ENCODE measurements at places on chromosomes 3 and 15.

DNA sequence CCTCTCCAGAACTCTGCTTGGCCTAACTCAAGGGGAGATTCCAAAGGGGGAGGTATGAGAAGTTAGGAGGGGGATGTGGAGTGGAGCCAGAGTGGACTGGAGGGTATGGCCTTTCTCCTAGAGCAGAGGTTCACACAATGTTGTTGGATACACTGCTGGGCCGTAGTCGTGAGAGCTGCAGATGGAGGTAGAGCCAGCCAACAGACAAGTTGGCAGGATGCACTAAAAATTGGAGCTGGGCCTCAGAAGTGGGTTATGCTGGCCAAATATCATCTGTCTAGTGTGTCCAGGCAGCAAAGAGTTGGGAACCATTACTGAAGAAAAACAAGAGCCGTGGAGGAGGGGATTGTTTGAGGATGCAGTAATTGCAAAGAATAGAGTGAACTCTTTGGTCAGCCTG lies 27.7 kb upstream of the LRRFIP2 start:
- no peak for DNase-seq

DNA sequence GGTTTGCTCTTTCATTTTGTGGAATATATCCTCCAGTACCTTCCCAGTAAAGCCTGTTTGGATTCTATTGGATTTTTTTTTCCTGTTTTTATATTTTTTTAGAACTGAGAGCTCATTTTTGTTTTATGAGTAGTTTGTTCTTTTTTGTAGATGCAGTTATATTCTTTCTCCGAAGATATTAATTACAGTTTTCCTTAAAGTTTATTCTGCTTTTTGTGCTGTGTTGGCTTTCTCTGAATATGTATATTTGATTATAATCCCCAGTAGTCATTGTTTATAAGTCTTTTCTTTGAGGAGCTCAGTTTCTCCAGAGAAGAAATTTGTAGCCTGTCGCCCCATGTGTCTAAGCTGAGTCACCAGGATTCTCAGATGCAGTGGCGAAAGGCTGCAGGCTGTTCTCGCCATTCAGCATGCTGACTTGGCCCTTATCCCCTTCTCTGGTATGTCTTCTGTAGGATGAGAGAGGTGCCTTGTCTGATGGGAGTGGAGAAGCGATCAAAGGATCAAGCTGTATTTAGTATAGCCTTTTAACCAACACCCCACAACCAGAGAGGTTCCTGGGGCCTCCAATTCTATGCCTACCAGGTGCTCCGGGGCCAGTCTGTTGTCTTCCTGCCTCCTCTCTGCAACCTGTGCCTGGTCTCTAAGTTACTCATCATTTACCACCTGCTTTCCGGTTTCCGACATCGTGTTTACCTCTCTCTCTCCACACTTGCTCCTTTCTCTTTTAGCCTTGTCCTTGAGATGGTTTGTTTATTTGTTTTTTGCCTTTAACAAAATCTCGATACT lies 31.7 kb upstream of the MFSD1 start:
- no peak for DNase-seq

DNA sequence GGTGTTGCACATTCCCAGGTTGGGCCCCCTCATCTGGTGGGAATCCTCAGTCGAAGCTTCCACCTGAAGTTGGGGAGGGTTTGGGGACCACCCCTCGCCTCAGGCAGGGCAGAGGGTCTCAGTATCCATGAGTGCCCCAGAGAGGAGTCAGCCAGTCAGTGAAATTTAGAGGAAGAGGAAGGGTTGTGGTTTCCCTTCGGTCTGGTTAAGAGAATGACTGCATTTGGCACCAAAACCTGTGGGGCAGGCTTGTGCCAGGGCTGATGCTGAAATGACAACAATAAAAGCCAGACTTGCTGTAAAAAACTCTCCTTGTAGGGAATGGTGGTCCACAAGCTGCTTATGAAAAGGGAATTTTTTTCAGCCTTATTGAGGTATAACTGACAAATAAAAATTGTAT lies 22.6 kb downstream of the LMCD1 start:
- DNase-seq = no peak

GRCh38 chr3:31793821-31794220 lies 187.2 kb downstream of the OSBPL10 start:
- DNase-seq = no peak

GRCh38 chr3:183328164-183328563 lies 75.1 kb downstream of the B3GNT5 start:
- no peak for DNase-seq

DNA sequence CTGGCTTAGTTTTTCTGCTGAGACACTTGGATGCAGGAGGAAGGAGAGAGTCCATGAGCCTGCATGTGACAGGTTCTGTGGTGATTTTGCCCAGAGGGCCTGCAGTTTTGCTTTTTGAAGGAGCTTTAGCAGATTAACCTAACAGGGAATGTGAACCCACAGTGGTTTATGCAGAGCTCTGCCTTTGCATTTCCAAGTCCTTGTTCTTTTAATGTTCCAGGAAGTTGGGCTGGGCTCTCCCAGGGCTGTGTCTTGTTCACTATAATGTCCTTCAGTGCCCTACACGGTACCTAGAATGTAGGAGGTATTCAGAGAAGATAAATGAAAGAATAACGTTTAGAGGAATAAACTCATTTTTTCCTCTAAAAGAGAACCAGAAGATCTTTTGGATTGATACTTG lies 50.3 kb downstream of the PCCB start:
- DNase-seq = no peak

DNA sequence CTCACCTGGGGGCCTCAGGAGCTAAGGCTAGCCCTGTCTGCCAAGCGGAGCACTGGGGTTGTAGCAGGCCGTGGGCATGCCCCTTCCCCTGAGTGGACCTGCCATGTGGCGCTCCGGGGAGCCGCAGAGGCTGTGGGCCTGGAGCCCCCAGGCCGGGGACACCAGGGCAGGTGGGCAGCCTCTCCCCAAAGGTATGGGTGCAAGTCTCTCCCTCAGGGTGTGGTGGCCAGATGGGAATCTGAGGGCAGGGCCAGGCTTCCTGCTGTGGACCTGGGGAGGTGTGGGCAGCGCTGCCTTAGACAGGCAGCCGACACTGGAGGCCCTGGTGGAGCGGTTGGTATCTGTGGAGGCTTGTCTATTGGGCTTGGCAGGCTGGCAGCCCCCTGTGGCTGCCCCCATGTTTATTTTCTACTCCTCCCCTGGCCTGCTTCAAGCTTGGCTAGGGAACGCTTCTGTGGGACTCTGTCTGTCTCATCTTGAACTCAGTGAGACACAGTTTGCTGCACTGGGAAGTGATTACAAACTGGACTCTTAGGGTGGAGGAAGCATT lies 5.9 kb downstream of the ACVR2B start:
- DNase-seq = no peak

- no peak for DNase-seq
Measured at GRCh38 chr3:71854096-71854495, 69.1 kb upstream of the PROK2 start.

- DNase-seq = no peak
Measured at GRCh38 chr3:124053871-124054270, 61.9 kb upstream of the ROPN1 start.

GRCh38 chr3:161081633-161082032 lies 23.5 kb downstream of the B3GALNT1 start:
- no peak for DNase-seq

DNA sequence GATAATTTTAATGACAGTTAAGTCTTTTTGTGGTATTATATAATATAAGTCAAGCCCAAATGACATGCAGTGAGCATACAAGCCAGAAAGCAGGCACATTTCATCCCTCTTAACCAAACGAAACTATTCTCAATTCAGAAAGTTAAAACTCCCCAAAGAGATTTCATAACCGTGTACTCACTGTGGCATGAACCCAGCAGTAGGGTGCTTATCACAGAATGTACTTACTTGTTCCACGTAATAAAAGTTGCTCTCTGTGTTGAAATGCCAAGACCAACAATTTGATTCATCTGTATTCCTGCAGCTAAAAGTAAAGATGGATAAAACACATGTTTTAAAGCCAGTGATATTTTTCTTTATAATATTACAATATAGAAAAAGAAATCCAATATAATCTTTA lies 12.1 kb downstream of the GK5 start:
- no peak for DNase-seq

DNA sequence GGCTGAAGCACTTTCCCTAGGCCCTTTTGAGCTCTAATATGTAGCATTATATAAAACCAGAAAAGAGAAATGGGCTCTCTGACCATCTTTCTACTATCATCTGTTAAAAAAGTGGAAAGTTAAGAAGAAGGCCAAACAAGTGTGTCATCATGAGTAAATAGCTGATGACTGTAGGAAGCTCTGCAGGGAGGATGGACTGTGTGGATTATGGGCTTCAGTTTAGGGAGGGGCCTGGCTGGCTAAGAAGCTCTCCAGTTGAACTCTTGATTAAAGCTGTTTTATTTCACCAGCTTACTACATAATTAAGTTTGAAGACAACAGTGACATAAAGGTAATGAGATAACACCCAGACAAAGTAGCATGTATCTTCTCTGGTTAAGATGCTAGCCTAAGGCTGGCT lies 30.6 kb downstream of the INTS14 start:
- no peak for DNase-seq

DNA sequence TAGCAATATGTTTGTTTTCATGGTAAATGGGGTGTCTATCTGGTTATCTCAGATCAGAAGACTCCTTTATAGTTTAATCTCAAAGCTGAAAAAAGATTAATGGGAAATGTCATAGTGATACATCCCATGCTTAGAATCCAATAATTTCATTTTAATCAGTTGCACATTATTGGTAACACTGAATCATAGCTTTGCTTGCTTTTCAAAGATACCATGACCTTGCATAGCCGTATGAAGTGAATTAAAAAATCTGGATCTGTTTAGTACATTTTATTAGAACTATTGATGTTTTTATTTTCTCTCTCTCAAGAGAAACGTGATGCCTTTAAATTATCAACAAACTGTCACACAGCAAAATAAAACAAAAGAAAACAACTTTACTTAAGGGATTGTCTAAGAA lies 506.7 kb upstream of the SGO1 start:
- DNase-seq = no peak

DNA sequence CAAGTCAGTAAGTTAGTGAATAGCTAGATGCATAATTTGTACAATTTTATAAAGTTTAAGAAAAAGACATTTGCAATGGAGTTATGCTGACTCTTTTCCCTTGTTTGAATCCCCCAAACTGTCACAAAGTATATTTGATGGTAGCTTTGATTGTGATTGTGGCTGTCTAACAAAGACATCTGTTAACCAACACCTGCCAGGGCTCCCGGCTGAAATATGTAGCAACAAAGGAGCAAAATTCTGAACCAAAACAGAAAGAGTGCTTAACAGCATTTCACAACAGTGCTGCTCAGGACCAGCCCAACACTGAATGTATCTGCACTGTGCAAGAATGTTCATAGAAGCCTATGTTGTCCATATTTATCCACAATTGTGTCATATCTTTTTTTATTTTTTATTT lies 39.4 kb downstream of the LEO1 start:
- DNase-seq = no peak

- peak; percentile 69 for DNase-seq
Measured at GRCh38 chr3:39189959-39190269, 2.5 kb downstream of the XIRP1 start.

DNA sequence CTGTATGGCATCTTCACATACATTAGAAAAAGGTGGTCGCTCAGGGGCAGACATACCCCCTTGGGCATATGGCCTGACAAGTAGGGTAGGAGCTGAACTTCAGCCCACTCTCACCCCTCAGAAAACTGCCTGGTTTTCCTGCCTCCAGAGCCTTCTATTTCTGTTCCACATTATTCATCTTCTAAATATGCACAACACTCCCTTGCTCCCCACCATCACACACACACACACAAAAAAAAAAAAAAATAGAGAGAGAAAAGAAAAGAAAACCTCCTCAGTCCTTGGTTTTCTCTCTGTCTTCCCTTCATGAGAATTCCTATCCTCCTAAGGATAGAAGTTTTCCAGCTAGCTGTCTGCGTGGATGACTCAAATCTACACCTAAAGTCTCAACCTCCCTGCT lies 5.6 kb upstream of the ROPN1 start:
- DNase-seq = no peak

DNA sequence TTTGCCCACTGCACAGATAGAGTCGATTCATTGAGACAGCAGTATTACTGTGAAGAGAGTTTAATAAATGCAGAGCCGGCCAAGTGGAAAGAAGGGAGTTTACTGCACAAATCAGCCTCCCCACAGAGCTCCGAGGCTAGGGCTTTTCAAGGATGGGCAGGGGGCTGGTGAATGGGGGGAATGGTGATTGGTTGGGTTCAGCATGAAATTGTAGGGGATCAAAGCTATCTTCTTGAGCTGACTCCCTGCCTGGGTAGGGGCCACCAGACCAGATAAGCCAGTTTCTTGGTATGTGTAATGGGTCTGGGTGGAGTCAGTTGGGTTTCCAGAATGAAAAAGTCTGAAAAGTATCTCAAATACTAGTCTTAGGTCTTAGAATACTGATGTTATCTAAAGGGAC lies 66.6 kb downstream of the SYNPR start:
- DNase-seq = no peak

DNA sequence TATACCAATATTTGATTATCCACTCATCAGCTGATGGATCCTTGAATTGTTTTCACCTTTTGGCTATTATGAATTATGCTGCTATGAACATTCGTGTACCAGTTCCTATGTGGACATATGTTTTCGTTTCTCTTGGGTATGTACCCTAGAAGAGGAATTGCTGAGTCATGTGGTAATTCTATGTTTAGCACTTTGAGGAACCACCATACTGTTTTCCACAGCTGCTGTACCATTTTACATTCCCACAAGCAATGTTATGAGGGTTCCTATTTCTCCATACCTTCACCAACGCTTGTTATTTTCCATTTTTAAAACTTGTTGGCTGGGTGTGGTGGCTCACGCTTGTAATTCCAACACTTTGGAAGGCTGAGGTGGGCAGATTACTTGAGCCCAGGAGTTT lies 62.9 kb downstream of the RPLP1 start:
- no peak for DNase-seq

DNA sequence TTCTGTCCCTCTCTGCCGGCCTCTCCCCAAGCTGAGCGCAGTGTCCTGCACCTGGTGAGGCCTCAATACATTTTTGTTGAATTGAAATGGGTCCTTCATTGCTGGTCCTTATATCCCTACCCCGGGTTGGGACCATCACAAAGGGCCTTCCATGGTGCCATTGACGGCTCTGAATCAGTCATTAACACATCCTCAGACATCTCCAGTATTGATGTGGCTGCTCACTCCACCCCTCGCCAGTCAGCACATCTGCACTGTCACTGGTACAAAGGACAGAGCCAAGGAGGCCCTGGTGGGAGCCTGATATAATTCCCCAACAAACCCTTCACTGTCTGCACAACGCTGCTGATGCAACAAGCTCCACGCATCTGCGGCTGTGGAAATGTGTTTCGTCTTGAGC lies 191.6 kb upstream of the TOPAZ1 start:
- no peak for DNase-seq

DNA sequence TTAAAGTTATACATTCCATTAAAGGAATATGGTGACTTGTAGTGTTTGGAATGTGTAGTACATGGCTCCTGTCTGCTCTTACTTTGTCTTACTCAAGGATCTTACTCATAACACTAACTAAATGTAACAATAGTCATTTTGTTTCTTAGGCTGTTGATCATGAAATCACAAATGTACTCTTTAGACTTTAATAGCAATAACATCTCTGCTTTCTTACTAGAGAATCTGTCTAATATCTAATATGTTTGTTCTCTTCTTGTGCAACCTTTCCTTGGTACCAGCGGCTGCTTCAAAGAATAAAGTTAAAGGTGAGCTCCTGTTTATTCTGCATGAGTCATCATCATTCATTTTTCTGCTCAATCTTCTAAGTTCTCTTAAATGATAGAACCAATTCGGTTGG lies 767.5 kb downstream of the CADM2 start:
- DNase-seq = no peak

All from stimulated activated CD8-positive, alpha-beta memory T cell treated with anti-CD3 and anti-CD28 coated beads, Interleukin-4, amount 100 ng/mL, for 48 hours (primary cell).